ENCODE measurements at places on chromosomes 11 and 22. TPM values are rescaled to one million over a fixed set of nuclear protein-coding genes. Genes with fewer than 3 reads are reported as not detected.

DNA sequence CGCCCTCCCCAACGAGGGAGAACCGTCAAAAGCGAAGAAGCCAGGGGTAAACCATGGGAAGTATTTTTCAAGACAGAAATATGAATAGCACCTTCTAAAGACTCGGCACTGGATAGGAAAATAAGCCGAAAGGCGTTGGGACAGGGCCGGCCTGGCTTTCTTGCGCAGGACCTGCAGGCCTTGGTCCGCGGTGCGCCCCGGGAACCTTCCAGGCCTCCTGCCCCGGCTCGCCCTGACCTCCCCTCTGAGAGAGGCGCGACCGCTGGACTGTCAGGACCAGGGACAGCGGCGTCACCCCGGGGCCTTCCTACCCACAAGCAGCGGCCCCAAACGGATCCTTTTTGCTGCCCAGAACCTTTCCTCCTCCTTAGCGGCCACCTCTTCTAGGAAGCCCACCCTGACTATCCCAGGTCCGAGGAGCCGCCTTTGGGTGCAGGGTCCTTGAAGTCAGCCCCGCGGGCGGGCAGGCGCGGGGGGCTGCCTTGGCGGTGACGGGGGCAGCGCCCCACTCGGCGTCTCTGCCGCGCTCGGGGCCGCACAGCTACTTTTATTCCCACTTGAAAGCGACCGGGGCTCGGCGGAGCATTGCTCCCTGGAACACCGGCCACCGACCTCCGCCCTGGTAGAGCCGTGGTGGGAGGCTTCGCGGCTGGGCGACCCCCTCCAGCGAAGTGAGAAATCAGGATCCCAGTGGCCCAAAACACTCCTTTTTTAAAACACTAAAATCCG lies 650 bp upstream of the MAPK11 start:
- H3K4me1 ChIP-seq, result peaks cover 18% of the 10 kb centered on the region
- H3K27me3 ChIP-seq, result no peaks in the 10 kb centered on the region
- no peaks in the 10 kb centered on the region for H3K36me3 ChIP-seq
- no peak overlapping the region for H3K27ac ChIP-seq
- DNase-seq, result peak; percentile 72
- H3K4me3 ChIP-seq, result peak overlapping the region; percentile 59

DNA sequence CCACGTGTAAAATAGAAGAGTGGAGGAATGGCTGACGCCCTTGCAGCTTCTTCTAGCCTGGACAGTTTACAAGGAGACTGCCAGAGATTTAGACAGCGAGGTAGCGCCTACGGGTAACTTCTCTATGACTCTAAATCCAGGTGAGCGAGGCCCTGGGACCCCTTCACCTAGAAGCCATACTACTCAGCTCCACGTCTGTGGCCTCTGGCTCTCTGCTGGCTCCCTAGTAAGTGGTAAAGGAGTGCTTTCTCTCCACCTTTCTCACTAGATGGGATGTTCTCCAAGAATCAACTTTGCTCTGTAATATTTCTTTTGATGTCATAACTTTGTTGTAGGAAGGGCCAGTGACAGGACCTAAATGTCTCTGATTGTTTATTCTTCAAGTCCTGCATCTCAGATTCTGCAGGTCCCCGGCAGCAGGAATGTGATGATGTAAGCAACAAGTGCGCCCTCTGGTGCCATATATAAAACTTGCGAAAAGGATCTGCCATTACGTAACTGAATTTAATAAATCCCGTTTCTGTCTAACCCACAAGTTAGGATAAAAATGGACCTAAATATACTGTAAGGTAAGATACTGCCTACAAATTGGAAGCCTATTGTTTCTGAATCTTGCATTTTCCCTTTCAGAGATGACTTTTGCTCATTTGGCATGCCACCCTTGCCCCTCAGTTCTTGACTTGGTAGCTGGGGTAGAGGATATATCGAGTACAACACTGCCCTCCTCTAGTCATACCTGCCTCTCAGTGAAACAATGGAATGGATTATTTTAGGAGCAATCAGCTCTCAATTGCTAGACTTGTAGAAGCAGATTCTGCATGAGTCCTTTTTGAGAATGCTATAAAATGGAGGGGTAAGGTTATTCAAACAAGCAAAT lies 11.0 kb upstream of the PTPN5 start:
- no peak overlapping the region for H3K27ac ChIP-seq
- H3K27me3 ChIP-seq, result no peaks in the 10 kb centered on the region

DNA sequence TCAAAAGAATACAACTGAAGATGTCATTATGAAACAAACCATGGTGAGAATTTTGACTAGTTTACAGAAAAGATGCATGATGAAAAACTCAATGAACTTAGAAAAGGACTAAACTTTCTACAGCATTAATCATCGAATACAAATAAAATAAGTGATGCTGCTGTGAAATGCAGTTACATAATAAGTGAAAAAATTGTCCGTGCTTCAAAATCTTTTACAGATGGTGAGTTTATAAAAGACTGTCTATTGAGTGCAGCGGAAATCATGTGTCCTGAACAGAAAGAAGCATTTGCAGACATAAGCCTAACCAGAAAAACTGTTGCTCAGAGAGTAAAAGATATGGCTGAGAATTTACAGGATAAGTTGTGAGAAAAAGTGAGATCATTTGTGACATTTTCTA lies 33.8 kb downstream of the NEAT1 start:
- no peak overlapping the region for H3K4me3 ChIP-seq
- no peaks in the 10 kb centered on the region for H3K27me3 ChIP-seq
- H3K36me3 ChIP-seq, result no peaks in the 10 kb centered on the region
- H3K4me1 ChIP-seq, result peaks cover 5% of the 10 kb centered on the region
- no peak for DNase-seq

DNA sequence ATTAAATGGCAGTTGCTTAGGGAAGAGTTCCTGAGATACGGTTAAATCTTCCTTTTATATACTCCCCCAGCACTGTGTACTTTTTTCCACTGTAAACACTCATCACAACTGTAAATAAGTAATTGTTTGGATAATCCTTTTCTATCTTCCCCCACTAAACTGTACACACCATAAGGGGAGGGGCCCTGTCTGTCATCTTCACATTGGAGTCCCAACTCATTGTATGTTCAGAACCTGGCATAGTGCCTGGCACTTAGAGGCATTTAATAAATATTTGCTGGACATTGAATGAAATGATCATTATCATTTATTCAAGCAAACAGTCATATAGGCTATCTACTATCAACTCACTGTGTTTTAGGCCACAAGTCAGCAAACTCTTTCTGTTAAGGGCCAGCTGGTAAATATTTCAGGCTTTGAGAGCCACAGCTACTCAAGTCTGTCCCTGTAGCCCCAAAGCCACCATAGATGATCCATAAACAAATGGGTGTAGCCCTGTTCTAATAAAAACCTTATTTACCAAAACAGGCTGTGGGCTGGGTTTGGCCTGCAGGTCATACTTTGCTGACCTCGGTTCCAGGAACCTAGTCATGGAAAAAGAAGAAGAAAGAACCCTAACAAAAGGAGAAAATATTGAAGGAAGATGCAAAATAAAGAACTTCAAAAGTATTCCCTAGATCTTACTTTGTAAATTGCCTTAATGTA lies 70.0 kb downstream of the AMOTL1 start:
- H3K4me3 ChIP-seq, result no peak overlapping the region
- H3K4me1 ChIP-seq, result no peaks in the 10 kb centered on the region
- no peak for DNase-seq
- H3K36me3 ChIP-seq, result no peaks in the 10 kb centered on the region
- H3K27ac ChIP-seq, result no peak overlapping the region

DNA sequence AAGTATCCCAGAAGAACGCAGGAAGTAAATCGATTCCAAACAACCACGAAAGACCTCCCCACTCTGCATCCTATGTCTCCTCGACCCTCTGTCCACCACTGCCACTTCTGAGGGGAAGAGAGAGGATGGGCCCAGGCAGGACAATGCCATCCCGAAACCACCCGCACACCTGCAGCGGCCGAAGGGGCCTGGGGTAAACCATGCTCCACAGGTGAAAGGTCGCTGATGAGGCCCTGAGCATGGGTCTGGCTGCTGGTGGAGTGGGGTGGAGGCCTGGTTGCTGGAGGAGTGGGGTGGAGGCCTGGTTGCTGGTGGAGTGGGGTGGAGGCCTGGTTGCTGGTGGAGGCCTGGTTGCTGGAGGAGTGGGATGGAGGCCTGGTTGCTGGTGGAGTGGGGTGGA lies 13.1 kb downstream of the TOLLIP start:
- no peak overlapping the region for H3K4me3 ChIP-seq
- H3K36me3 ChIP-seq, result peaks cover 7% of the 10 kb centered on the region
- no peak overlapping the region for H3K27ac ChIP-seq
- DNase-seq, result no peak
- no peaks in the 10 kb centered on the region for H3K4me1 ChIP-seq

Gene MRGPRX4
- not detected for total RNA-seq
